ENCODE measurements at places on chromosomes 3 and 15.

- no peak for DNase-seq
These were observed 23.6 kb downstream of the TRPM1 start for GRCh38 chr15:31077941-31078340.

- DNase-seq: no peak
These were observed 5.5 kb downstream of the SHOX2 start for GRCh38 chr3:158100681-158101080.

DNA sequence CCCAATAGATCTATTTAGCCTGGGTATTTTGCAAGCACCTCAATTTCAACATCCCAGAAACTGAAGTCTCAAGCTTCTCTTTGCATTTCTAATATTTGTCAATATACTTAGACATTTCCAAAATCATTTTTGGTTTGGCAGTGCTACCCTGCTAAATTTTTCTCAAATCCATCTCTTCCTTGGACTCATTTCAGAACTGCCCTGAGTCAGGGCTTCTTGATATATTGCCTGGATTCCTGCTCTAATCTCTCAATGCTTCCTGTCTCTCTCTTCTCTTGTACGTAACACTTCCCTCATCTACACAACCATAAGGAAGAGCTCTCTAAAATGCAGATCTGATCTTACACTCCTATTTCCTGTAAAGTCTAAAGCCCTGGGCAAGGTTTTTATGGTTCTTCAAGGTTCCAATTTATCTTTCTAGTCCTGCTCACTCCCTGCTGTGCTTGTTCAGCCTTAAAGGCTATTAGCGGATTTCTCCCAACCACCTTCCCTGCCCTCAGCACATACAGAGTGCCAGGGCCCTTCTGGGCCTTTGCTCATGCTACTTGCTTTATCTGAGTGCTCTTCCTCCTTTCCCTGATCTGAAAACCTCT lies 53.0 kb upstream of the MME start:
- DNase-seq: peak; percentile 89

GRCh38 chr15:31157644-31158069 lies 56.1 kb upstream of the TRPM1 start:
- no peak for DNase-seq

GRCh38 chr15:67307156-67307555 lies 52.6 kb downstream of the IQCH start:
- peak; percentile 24 for DNase-seq

- no peak for DNase-seq
These were observed 362.3 kb upstream of the GOLIM4 start for GRCh38 chr3:168457954-168458539.

- DNase-seq: no peak
These were observed 7.2 kb upstream of the DYNC1LI1 start for GRCh38 chr3:32577581-32578556.

GRCh38 chr3:36866368-36866767 lies 78.5 kb downstream of the TRANK1 start:
- peak; percentile 48 for DNase-seq

DNA sequence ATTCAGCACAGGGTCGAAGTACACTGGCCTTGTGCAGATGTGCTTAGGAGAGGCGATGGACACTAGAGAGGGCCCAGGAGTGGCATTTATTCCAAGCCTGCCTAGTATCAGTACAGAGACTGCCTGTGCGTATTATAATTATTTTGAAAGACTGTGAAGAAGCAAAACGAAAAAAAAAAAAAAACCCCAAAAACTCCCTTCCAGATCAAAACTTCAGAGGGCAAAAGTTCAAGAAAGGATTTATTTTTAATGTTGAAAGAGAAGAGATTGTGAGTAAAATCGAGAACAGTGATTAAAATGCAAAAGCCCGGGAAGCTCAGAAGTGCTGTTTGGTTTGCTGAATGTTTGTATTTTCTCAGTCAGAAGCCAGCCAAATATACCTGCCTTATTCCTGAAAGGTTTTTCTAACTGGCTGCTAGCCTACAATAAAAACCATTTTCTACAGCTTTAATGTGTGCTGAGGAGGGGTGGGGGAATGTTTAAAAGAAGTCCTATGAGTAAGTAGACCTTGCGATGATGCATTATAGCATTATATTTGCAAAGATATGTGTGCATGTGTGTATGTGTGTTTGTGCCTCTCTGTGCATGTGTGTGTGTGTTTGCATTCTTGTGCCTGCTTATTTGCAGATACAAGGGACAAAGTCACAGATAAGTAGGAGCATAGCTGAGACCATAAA lies 19.3 kb upstream of the LZTFL1 start:
- DNase-seq: no peak

Measured in NCI-H226 (cell line).